Activated T-helper 9 cell treated with anti-CD3 and anti-CD28 coated beads, Interleukin-2, amount 50 U/mL, for 16 hours (primary cell): ENCODE measurements at places on chromosomes 5 and 9.

DNA sequence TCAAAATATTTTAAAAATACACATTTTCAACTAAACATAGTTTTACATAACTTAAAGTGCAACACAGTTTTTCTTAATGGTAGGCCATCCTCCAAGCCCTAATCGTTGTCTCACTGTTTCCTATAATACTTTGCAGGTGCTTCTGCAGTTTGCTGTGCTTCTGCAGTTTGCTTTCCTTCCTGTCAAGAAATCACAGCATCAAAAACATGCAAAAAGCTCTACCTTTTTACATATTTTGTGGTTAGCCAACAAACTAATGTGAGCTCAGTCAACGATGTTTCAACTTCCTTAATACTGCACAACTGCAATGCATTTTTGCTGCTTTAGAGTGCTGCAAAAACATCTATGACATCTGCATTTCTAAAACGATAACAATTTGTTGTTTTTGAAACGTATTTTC is 25.2 kb downstream of the EMB start:
- DNase-seq, result no peak

- DNase-seq, result no peak
Measured at GRCh38 chr5:86030753-86031152, 587.0 kb upstream of the COX7C start.

DNA sequence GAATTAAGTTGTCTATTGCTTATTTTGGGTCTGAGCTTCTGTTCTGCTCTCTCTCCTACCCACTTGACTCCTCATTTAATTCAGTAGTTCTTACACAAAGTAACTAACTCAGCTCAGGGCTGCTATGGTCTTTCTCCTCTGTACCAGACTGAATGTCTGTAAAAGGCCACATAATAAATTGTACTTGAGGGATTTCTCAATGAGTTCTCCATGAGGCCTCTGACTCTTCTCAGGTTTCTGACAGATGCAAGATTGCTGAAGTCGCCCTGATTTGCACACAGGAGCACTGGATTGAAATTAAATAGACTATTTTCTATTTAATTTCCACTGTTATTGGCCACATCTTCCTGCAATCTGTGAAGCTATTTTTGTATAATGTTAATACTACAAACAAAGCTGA is 2.9 kb downstream of the IQGAP2 start:
- DNase-seq, result no peak

GRCh38 chr9:69572611-69573010 is 99.6 kb downstream of the APBA1 start:
- no peak for DNase-seq

- no peak for DNase-seq
Measured at GRCh38 chr5:59591162-59591561, 302.4 kb downstream of the PDE4D start.

DNA sequence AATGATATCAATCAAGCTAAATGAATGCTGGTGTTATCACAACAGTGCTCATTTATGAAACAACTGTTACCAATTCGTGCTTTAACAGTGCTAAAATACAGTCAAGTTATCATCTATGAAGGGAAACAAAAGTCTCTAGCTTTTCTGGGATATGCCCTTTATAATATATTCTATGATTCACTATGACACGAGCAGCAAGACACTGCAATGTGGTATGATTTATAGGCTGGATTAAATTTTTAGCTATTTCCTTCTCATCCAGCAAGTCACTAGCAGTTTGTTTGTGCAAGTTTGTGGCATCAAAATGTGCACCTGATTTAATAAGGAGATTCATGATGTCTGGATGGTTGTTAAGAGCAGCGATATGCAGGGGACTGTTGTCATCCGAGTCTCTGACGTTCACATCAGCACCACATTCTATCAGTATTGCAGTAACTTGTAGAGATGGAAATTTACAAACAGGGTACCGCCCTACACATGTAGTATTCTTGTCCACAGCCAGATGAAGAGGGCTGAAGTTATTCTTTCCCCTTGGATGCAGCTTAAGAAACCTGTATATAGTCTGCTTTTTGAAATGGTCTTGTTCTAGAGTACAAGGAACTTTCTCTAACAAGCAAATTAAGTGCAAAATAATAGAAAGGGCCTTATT is 20.3 kb downstream of the FEM1C start:
- no peak for DNase-seq

- no peak for DNase-seq
Measured at GRCh38 chr5:161089569-161089968, 237.6 kb upstream of the ATP10B start.

DNA sequence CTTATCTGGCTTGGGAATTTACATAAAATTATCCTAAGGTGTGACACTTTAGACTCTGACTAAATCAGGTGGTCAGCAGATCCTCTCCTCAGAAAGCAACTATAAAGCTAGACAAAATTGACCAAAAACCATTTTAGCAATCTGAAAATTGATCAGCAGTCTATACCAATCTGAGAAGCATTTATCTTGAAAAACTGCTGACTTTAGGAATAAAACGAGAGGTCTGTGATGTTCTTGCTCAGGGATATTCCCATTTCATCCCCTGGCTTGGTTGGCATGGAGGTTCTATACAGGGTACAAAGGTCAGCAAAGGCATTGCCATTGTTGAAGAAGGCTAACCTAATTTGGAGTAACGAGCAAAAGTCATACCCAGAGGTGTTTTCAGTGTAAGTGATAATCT is 11.7 kb downstream of the SPINK5 start:
- no peak for DNase-seq

DNA sequence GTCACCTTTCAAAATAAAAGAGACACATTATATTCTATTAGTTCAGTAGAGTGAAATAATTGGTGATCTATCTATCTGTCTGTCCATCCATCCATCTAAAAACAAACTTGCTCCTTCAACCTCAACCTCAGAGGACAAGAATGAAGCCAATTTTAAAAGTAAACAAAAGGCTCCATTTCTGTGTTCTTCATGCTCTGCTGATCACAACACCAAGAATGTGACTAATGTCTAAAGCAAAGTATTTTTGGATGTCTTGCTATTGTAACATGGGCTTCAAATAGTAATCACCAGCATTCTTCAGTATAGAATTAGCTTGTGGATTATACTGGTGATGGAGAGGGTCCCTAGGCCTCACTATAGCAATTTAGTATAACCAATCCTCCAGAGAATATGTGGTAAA is 1304.4 kb downstream of the MAT2B start:
- DNase-seq, result no peak

GRCh38 chr5:143479394-143479793 is 75.9 kb upstream of the NR3C1 start:
- DNase-seq, result no peak

DNA sequence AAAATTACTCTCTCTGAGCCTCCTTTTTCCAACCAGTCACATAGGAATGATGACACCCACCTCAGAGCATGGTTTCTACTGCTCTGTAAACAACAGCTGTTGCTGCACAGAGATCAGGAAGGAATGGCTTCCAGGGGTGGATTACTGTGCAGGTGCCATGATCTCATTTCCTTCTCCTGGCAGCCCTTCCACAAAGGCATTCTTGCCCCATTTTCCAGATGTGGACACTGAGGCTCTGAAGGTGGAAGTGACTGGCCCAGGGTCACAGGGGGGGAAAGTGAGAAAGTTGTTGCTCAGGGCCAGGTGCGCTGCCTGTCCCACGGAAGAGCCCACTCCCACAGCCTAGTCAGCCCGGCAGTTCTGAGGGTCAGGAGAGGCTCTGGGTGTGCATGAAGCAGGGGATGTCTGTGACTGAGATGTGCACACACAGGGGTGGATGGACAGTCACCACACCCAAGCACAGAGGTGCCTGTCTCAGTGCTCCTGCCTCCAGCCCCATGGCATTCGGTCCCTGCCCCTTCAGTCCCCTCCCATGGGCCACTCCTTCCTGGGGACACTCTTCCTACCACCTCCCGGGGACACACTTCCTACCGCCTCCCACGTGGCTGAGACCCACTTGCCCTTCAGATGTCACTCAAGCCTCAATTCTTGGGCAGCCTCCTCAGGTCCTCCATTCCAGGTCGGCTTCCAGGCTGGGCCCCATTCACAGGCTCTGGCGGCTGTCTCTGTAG is 17.0 kb downstream of the FGFR4 start:
- no peak for DNase-seq

- DNase-seq, result no peak
Measured at GRCh38 chr5:173094012-173094661, 38.0 kb downstream of the CREBRF start.

- no peak for DNase-seq
Measured at GRCh38 chr9:134923466-134923865, 5.8 kb upstream of the FCN1 start.

GRCh38 chr5:141800617-141801016 is 77.6 kb downstream of the PCDH1 start:
- no peak for DNase-seq

DNA sequence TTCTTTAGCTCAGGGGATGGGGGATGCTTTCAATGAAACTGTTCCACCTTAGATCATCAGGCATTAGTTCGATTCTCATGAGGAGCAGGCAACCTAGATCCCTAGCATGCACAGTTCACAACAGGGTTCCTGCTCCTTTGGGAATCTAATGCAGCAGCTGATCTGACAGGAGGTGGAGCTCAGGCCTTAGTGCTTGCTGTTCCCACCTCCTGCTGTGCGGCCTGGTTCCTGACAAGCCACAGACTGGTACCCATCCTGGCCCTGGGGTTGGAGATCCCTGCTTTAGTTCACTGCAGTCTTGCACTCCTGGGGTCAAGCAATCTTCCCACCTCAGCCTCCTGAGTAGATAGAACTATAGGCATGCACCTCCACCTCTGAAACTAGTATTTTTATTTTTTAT is 1369.8 kb upstream of the NUDT12 start:
- no peak for DNase-seq

GRCh38 chr9:70672161-70672649 is 257.7 kb upstream of the KLF9 start:
- DNase-seq, result no peak

GRCh38 chr9:34585946-34586669 is 3.4 kb downstream of the CNTFR start:
- no peak for DNase-seq
